ENCODE measurements at places on chromosomes 7 and 10.

- DNase-seq, result no peak
Measured at GRCh38 chr7:34080513-34080912, 175.2 kb downstream of the BMPER start.

GRCh38 chr10:45441239-45442190 lies 67.5 kb downstream of the ALOX5 start:
- DNase-seq, result no peak

- no peak for DNase-seq
Measured at GRCh38 chr10:20474064-20474463, 423.0 kb downstream of the NEBL start.

DNA sequence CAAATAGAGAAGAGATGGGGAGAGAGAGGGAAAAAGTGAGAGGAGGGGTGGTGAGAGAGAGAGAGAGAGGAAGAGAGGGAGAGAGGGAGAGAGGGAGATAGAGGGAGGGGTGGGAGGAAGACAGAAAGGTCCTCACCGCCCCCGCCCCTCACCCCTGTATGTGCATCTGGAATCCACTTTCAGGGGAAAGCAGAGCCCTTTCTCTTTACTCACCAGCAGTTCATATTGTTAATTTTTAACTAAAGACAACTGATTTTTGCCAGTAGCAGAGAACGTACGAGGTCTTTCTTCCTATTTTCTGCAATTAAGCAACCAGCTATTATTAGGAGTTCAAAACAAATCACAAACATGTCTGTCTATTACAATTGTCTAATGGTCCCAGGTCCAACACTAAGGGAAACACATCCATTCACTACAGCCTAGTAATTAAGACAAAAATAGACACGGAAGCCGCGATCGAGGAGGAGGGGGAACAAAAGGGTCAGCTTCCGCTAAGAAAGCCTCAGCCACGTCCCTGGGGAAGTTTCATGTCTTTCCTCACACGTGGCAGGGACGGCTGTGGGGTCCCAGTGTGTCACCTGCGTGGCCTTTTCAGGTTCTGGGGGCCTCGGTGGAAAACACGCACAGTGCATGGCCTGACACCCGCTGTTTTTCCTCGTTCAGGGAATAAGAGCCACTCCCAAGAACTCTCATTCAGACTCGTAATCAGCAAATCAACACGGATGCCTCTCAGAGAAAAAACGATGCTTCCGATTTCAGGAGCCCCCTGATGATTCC lies 572.0 kb downstream of the PTPRN2 start:
- DNase-seq, result peak; percentile 52

DNA sequence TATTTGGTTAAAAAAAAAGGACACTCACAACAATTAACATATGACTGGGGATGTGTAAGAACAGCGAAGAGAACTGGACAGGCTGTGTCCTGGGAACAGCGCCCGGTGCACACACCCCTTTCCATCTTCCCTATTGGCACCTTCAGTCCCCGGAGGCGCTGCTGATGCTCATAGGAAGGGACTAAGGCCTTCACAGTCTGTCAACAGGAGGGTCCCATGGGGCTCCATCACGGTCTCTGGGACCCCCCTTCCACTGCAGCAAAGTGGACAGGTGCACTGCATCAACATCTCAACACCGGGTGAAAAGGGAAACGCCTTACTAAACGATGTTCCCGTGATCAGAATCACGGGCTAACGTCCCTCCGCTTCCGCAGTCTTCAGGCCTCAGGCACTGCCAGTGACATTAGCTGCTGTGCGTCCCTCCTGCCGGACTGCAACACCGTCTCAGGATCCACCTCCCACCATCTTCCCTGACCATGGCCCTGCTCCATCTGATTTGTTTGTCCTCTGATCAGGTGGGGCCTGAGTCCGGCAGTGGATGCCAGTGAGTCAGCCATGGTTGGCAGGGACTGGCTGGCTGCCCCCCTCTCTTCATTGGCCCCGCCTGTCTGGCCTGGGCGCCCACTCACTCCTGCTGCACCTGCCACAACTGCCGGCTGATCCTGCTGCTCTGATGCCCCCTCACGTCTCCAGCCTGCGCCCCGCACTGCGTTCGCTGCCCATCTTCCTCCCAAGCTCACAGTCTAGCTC lies 614.7 kb downstream of the DNAJB6 start:
- DNase-seq, result no peak

- DNase-seq, result no peak
Measured at GRCh38 chr7:33459340-33459751, 330.0 kb downstream of the BBS9 start.

GRCh38 chr7:121328508-121329190 lies at the start of gene WNT16:
Gene WNT16 (plus strand): TSS chr7:121329000. CDS start chr7:121329293, 293 bp downstream.
- peak; percentile 44 for DNase-seq

DNA sequence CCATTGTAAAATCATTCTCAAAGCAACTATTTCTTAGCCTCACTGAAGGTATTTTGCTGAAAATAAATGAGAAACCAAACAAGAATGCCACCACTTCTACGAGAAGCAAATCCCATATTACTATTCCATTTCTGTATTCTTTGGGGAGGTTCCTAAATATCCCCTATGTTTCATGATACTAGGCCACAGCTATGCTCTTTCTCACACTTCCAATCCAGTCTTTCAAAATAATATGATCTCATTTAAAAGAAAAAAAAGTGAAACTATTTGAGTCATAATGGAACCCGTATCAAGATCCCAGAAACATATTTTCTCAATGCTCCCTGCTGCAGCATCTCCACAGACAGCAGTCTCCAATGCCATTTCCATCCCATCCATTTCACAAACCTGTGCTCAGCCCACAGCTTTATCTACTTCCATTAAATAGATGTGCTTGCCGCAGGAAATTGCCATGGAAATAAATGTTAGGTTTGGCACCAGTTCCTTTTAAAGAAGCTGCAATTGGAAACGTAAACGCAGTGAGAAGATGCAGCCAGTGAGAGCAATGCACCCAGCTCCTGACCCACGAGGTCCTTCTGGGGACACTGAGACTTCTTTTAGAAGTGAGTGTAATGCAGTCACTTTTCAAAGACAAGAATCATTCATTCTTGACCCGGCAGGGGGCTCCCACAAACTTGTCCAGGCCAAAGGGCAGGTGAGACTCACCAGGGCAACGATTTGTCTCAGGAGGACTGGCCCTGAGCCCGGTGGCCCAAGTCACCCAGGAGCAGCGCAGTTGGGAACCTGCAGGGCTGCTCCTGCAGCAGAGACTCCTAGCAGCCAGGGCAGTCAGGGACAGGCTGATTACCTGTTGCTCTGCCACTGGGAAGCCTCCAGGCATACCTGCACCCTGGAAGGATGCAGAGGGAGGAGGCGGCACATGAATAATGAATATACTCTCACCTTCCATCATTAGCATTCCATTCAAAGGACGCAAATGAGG lies 99.6 kb downstream of the C10orf90 start:
- no peak for DNase-seq

DNA sequence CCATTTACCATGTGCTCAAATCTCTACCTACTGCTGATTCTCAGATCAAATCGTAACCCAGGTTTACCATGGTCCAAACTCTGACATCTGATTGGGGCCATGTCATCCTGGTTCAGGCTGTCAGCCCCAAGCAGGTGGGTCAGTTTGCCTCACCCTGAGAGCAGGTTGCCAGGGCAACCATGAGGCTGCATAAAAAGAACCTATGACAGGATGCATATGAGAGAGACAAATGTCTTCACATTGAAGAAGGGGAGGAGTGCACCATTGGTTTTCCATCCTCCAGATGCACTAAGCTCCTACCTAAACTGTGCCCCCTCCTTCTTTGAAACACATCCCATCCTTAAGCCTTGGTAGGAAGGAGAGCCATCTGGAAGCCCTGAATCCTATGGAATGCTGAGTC lies 10.2 kb downstream of the PRSS1 start:
- DNase-seq, result no peak

DNA sequence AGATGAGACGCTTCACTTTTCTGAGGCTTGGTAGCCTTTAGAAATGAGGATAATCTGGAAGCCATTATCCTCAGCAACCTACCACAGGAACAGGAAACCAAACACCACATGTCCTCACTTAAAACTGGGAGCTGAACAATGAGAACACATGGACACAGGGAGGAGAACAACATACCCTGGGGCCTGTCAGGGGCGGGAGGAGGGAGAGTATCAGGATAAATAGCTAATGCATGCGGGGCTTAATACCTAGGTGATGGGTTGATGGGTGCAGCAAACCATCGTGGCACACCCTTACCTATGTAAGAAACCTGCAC lies 48.9 kb downstream of the LRGUK start:
- DNase-seq, result no peak

- no peak for DNase-seq
Measured at GRCh38 chr7:128801667-128802418, 10.1 kb downstream of the CCDC136 start.

GRCh38 chr10:129773359-129773990 lies 190.6 kb downstream of the EBF3 start:
- peak; percentile 18 for DNase-seq

- DNase-seq, result no peak
Measured at GRCh38 chr10:30493609-30494530, 59.9 kb downstream of the MAP3K8 start.

DNA sequence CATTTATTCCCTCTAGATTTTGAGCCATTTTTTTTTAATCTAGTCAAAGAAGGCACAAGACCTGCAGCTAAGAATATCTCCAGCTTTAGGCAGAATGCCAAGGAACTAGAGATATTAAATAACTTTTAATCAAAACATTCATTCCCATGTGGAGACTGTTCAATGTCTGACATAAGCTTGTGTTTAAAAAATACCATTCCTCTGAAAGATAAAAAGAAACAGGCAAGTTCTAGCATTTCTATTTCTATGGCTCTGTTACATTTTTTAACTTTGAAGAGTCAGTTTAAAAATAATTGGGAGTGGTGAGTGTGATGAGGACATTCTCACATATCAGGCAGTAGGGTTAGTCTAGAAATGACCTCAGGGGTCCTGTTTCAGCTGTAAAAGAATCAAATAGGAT lies 48.0 kb downstream of the RHOBTB1 start:
- peak; percentile 42 for DNase-seq

DNA sequence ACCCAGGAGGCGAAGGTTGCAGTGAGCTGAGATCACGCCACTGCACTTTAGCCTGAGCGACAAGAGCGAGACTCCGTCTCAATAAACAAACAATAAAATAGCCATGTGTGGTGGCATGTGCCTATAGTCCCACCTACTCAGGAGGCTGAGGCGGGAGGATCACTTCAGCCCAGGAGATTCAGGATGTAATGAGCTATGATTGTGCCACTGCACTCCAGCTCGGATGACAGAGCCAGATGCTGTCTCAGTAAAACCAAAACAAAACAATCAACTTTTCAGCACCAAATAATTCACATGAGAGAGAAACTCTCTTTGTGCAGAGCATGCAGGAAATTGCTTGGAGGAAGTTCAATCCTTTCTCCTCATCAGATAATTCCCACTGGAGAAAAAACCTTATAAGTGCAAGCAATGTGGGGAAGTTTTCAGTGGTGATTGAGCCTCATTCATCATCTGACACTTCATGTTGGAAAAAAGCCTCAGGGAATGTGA lies 13.4 kb upstream of the FIS1 start:
- DNase-seq, result no peak

DNA sequence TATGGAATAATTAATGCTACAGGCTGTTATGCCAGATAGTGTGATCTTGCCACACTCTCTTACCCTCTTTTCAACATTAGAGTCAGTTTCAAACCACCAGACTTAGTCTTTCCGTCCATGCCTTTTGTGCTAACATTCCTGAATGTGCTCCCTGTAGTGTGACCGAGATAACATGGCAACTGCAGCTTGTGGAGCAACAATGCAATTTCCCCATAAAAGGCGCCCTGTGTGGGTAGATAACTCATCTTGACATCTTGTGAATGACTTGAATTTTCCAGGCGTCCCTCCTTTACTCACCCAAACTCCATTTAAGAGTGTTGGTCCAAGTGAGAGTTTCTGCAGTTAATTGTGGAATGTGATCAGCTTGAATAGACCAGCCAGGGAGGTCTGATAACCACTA lies 99.6 kb downstream of the DNAH11 start:
- no peak for DNase-seq

DNA sequence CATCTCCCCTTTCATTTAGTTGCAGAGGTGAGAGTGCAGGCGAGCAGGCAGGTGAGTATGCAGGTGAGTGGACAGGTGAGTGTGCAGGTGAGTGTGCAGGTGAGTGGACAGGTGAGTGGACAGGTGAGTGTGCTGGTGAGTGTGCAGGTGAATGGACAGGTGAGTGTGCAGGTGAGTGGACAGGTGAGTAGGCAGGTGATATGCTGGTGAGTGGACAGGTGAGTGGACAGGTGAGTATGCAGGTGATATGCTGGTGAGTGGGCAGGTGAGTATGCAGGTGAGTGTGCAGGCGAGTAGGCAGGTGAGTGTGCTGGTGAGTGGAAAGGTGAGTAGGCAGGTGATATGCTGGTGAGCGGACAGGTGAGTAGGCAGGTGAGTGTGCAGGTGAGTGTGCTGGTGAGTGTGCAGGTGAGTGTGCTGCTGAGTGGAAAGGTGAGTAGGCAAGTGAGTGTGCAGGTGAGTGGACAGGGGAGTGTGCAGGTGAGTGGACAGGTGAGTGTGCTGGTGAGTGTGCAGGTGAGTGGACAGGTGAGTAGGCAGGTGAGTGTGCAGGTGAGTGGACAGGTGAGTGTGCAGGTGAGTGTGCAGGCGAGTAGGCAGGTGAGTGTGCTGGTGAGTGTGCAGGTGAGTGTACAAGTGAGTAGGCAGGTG lies 165.6 kb downstream of the ADARB2 start:
- no peak for DNase-seq

- DNase-seq, result no peak
Measured at GRCh38 chr10:98258683-98259454, 9.1 kb downstream of the LOXL4 start.

GRCh38 chr10:28147706-28148105 lies 148.8 kb upstream of the ODAD2 start:
- DNase-seq, result no peak

DNA sequence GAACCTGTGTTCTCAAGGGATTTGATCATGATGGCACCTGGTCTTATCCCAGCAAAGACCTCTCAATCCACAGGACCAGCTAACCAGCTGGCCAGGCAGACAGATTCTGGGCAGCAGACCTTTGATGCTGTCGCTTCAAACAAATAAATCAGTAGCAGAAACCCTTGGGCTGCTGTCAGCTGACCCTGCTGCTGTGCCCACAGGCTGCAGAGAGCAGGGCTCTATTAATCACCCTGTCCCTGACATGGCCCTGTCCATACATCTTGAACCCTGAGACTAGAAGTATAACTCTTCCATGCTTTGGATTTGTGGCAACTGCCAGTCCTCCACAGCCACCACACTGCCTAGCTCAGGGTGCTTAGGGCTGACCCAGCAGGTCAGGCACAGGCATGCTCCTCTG lies 244.1 kb upstream of the PODXL start:
- DNase-seq, result no peak

DNA sequence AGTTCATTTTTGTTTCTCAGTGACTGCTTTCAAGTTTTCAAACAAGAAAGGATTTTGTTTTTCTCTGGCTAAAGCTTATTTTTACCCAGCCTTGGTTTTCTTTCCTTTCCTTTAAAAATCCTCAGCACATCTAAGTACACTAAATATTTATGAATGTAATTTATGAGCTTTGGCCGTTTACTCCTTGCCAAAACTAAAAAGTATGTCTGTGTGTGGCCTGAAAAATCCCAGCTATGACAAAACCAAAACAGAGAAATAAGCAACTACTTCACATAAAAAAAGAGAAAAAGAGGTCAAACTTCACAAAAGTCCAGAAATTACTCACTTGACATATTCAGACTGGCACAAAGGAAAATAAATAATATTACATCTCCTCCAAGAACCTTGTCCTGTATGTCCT lies 365.1 kb upstream of the NFE2L3 start:
- no peak for DNase-seq

All from stomach (tissue), 19 donors.